ENCODE measurements at places on chromosomes 13 and 19. TPM values are rescaled to one million over a fixed set of nuclear protein-coding genes. Genes with fewer than 3 reads are reported as not detected.
A peak's percentile ranks its signal among the peaks of the same experiment; 100 is the strongest.

GRCh38 chr13:51590971-51591627, 6.8 kb downstream of the WDFY2 start:
- DNase-seq = no peak

DNA sequence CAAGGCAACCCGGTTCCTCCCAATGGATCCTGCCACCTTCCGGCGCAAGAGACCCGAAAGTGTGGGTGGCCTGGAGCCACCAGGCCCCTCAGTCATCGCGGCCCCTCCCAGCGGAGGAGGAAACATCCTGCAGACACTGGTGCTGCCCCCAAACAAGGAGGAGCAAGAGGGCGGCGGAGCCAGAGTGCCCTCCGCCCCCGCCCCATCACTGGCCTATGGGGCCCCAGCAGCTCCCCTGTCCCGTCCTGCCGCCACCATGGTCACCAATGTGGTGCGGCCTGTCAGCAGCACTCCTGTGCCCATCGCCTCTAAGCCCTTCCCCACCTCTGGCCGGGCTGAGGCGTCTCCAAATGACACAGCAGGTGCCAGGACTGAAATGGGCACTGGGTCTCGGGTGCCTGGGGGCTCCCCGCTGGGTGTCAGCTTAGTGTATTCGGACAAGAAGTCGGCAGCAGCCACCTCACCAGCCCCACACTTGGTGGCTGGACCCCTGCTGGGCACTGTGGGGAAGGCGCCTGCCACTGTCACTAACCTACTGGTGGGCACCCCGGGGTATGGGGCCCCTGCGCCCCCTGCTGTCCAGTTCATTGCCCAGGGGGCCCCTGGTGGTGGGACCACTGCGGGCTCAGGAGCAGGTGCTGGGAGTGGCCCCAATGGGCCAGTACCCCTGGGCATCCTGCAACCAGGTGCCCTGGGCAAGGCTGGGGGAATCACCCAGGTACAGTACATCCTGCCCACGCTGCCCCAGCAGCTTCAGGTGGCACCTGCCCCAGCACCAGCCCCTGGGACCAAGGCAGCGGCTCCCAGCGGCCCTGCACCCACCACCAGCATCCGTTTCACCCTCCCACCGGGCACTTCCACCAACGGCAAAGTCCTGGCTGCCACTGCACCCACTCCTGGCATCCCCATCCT, 11.2 kb upstream of the PRR19 start:
- DNase-seq = peak; percentile 83

ARRDC2 gene
- total RNA-seq = 15.8 TPM

DNA sequence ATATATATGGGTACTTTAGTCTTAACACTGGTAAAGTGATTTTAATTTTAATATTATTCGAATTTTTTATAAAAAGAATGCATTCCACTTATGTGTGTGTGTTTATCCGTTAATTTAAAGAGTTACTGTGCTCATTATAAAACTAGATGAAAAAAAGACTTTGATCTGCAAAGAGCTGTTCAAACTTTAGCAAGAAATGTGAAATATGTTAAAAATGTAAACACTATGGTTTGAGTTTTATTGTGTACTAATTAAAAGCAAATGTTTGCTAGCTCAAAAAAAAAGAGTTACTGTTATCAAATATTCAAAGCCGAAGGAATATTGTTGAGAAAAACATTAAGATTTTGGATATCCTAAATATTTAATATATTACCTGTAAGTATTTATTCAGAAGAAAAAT, 34.5 kb downstream of the UFM1 start:
- no peak for DNase-seq

- no peak for DNase-seq
Observed at GRCh38 chr13:62850331-62850730, 1434.7 kb upstream of the PCDH20 start.

GRCh38 chr13:104355041-104355670, 1288.9 kb upstream of the SLC10A2 start:
- no peak for DNase-seq

Measured in Calu3 (cell line).